ENCODE measurements at places on chromosomes 12 and 14.

DNA sequence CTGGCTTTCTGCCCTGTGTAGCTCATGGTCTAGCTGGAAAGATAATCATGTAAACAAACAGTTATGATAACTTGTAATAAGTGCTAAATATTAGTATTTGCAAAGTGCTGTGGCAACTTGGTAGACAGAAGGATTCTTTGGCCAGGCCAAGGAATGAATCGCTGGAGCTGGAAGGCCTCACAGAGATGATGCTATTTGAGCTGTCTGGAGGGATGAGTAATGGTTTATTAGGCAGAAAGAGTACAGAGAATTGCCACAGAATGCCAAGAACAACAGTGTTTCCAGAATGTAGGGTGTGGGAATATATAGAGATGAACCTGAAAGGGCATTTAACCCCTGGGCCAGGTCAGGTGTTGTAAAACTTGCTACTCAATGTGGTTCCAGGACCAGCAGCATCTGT lies 27.6 kb downstream of the OTX2 start:
- no peak for DNase-seq

GRCh38 chr12:123763093-123763492 lies 992 bp downstream of the DNAH10 start:
- no peak for DNase-seq

GRCh38 chr14:100341301-100342031 lies 18.3 kb downstream of the SLC25A47 start:
- no peak for DNase-seq

DNA sequence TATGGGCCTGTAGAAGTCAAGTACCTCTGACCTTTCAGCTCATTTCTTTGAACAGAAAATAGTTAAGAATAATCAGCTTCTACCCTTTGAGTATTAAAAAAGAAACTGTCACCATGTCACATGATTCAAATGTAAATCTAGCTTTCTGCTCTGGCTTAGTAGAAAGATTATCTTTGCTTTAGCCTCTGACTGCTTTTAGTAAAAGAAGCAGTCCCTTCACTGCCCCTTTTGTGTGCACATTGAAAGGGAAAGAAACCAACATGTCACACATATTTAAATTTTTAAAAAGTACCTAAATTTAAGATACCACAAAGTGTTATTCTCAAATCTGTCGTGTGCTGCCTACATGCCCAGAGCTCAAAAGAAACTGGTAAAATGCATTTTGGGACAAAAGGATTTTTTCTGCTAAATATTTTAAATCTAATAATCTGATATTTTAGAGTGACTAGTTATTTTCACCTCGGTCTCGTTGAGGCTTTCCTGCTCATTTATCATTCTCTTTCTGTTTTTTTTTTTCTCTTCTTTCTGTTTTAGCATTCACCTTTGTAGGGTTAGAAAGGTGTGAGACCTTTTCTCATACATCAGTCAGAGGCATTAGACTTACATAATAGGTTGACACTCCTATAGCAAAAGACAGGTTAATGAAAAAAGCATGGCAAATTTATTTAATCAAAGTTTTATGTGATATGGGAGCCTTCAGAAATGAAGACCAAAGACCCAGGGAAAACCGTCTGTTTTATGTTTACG lies 41.3 kb downstream of the SLC16A7 start:
- DNase-seq: no peak

DNA sequence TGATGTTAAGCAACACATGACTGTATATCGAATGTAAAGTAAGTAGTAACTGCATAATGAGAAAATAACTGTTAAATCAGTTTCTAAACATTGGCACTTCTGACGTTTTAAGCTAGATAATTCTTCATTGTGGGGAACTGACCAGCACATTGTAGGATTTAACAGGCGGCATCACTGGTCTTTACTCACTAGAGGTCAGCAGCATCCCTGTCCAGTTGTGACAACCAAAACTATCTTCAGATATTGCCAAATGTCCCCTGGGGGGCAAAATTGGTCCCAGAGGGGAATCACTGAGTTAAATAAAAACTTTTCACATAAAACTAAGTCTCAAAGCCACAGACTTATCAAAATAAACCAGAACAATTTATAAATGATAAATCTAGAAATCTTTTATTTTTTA lies 65.3 kb downstream of the BLTP3B start:
- no peak for DNase-seq

- DNase-seq: no peak
Measured at GRCh38 chr12:93042684-93043083, 113.6 kb upstream of the EEA1 start.

DNA sequence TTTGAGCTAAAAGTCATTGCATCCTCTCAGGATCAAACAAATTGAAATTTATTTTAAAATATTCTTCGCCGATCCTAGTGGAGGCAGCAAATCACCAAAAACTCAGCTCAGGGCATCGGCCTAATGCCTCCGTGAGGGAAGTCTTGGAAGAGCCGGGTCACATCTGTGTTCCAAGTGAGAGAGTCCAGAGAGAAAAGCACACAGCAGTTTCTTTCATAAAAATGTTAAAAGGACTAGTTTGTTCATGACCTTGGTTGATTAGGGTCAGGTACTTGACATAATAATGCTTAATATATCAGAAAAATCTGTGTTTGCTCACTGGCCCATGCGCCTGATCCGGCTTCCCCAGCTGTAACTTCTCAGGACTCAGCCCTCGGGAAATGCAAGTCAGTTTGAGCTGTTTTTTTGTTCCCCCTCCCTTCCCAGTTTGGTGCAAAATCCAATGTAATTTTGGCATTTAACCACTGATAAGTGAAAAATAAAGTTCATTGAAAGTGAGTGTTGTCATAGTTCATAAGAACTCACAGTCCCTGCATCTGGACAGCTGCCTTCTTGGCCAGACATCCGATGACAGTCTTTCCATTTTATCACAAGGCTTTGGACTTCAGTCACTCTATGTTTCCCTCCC lies 161.7 kb downstream of the CAND1 start:
- no peak for DNase-seq

GRCh38 chr12:84694116-84694515 lies 218.5 kb downstream of the SLC6A15 start:
- DNase-seq: no peak

GRCh38 chr14:50739186-50739585 lies 71.1 kb upstream of the SAV1 start:
- no peak for DNase-seq

- no peak for DNase-seq
Measured at GRCh38 chr12:53459097-53459496, 7.2 kb downstream of the PCBP2 start.

- DNase-seq: no peak
Measured at GRCh38 chr12:121218588-121219352, 8.8 kb downstream of the P2RX4 start.

GRCh38 chr14:31530136-31530535 lies 31.1 kb upstream of the NUBPL start:
- DNase-seq: no peak

- DNase-seq: no peak
Measured at GRCh38 chr14:97328743-97329142, 531.6 kb downstream of the VRK1 start.

DNA sequence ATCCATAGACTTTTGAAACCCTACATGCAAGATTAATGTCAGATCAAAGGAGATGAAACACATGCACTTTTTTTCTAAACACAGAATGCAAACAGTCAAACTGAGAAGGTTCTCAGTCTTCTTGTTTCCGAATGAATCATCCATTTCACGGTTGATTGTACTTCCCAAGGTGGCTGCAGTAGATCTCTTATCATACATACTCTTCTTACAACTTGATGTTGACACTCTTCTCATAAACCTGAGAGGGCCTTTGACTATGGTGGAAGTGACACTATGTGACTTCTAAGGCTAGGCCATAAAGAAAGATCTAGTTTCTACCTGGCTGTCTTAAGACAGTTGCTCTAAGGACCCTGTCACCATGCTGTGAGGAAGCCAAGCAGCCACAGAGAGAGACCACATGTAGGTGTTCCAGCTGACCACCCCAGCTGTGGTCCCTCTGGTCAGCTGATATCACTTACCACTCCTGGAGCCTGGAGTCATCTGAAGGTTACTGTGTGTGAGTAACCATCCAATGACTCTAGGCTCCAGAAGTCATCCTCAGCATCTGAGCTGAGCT lies 67.2 kb upstream of the HMGA2 start:
- DNase-seq: no peak

DNA sequence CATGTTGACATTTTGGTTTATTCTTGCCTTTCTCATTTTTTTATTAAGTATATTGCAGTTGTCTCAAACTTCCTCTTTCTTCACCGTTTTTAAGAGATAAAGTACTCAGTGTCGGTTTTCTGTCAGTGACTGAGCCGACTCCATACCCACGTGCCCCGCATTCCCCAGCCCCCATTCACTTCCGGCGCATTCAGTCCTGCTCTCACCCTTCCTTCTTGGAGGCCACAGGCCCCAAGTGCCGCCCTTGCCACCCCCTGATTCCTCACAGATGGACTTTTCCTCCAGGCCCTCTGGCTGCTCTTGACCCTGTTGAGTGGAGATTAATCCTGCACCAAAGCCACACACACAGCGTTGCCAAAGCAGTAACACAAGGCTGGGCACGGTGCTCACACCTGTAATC lies 19.1 kb upstream of the DNAH10 start:
- DNase-seq: peak; percentile 93

- DNase-seq: no peak
Measured at GRCh38 chr12:2536724-2537123, 258.0 kb upstream of the FKBP4 start.

GRCh38 chr14:56955745-56956144 lies 145.5 kb upstream of the OTX2 start:
- DNase-seq: no peak

DNA sequence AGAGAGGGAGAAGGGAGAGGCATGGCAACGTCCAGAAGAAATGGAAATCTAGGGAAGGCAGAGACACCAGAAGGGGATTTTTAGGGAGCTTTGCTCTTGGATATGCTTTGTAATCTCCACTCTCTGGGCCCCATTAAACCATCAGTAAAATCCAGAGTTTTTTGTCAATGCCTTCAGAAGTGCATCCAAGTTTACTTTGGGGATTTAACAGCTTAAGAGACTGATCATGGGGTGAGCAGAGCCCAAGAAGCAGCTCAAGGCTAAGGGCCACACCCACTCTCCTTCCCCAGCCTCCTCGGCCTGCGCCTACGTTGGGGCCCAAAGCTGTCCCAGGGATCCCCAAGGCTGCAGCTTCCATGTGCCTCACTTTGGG lies 37.4 kb upstream of the WSCD2 start:
- no peak for DNase-seq

DNA sequence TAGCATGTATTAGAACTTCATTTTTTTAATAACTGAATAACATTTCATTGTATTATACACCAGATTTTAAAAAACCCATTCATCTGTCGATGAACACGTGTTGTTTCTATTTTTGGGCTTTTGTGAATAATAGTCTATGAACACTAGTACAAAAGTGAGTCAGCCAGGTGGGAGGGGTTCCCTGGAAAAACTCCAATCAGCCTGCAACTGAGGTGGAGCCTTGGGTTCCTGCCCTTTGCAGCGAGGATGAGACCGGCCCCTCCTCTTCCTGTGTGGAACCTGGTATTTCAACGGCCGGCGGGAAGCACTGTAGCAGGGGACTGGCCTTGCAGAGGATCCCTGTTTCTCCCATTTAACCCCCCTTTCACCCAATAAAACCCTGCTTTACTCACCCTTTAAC lies 56.1 kb downstream of the LMNTD1 start:
- no peak for DNase-seq

GRCh38 chr14:79575032-79575431 lies 636.3 kb downstream of the DIO2 start:
- no peak for DNase-seq

- DNase-seq: no peak
Measured at GRCh38 chr14:96299441-96299840, 43.4 kb downstream of the BDKRB1 start.

DNA sequence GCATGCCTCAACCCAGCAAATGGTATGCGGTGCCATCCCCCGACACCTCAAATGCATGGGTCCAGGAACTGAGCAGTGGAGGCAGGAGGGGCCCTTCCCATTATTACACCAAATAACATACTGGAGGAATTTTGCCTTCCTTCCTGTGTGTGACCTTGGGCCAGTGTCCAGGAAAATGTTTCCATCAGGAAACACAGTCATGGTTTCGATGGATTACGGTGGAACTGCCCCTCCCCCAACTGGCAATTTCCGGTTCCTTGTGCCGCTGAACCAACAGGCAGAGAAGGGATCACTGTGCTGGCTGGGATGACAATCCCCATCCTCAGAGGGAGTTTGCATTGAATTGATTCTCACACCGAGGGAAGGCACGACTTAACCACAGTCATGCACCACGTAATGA lies 9.1 kb upstream of the CDC42BPB start:
- no peak for DNase-seq

DNA sequence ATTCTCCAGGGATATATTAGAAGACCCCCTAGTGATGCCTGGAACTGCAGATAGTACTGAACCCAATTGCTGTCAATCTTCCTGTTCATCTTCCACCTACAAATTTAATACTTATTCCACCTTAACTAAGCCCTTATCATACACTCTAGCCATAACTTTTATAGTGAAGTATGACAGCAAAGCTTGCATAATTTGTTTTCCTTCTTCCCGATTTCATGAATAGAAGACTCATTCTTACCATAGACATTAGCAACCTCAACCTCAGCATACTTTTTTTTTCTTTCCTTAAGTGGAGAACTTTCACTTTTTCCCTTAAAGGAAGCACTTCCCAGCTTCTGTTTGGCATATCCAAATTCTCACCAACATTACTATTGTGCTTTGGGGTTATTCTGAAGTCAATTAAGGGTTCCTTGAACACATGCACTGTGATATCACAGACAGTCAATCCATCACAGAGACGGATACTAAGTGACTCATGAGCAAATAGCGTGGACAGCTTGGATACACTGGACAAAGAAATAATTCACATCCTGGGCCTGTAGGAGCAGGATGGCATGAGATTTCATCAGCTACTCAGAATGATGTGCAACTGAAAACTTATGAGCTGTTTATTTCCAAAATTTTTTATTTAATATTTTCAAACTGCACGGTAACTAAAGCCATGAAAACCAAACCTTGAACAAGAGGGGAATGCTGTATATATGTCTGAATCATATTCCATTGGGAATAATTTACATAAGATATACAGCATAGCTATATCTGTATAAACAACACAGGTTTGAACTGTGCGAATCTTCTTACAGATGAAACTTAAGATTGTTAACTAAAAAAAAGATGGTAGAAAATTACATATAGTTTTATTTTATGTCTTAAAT lies 63.9 kb downstream of the SYT1 start:
- no peak for DNase-seq

- no peak for DNase-seq
Measured at GRCh38 chr12:124862768-124863415, 772 bp downstream of the SCARB1 start.
